Stimulated activated CD8-positive, alpha-beta memory T cell treated with anti-CD3 and anti-CD28 coated beads, Interleukin-4, amount 100 ng/mL, for 4 hours (primary cell): ENCODE measurements at places on chromosomes 11 and 22.

DNA sequence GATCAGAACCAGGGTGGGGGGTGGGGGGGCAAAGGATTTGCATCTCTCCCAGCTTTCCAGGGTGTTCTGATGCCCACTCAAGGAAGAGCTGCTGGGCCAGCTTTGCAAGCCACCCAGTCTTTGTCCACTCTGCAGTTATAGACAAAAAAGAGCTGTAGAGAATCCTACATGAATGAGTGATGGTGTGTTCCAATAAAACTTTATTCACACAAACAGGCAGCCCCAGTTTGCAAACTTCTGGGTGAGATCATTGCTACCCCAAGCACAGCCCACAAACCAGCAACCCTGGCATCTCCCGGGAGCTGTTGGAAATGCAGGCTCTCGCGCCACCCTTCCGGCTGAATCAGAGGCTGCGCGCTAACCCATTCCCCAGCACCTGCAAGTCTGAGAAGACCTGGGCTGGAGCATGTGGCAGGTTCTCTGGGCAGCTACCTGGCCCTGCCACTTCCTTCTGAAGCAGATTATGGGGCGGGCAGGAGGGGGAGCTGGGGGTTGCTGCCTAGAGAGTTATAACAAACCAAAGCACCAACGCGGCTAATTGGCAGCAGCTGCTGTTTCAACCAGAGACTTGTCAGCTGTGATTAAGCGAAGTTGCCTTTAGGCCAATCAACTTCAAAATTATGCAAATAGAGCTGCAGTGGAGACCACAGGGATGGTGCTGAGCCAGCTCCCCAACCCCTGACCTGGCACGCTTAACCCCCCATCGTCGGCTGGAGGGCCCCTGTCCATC, 3.8 kb upstream of the SHISAL1 start:
- DNase-seq, result no peak

GRCh38 chr11:65377036-65377435, 5.4 kb downstream of the SLC25A45 start:
- DNase-seq, result no peak

DNA sequence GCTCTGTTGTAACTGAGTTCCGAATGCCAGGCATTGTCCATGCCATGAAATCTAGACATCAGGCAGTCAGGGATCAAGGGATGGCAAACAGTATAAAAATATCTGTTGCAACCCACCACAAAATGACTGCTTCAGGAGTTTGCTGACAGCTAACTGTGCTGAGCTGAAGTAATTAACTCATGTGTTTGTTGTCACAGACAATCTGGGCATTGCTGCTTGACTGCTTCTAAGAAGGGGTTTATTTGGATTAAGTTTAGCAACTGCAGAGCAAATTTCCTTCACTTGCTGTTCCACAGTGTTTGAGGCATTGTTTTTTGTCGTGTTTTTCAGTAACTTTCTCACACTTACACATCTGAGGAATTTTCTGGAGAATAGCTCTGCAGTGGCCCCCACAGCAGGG, 30.4 kb downstream of the BSX start:
- DNase-seq, result no peak

DNA sequence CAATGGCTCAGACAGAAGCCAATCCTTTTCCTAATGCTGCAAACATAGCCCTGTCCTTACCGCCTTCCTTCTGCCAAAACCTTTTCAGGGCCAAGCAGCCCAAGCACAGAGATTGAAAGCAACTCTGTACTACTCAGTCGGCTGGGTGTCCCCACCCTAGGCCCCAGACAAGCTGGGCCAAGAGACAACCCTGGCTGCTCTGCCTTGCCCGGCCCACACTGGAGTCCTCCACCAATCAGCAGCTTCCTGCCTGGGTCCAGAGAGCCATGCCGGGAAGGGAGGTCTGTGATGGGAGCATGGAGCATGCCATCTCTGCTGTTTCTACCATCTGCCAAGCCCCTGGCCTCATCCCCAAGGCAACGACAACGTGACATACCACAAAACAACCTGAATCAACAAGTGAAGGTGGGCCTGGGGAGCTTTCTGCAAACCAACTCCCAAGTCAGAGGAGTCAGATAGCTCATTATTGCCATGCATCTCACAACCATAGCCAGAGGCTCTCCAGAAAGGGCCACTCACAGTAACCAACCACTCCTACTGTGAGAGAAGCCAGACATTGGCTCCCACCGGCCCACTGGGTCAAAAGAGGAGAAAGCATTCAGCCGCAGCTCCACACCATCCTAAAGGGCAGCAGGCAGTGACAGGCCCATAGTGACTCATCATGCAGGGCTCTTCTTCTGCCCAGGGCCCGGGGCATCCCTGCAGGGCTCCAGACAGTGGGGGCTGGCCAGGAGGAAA, 18.2 kb downstream of the PATZ1 start:
- DNase-seq, result no peak

- DNase-seq, result no peak
Measured at GRCh38 chr11:93942176-93942575, 79.0 kb upstream of the HEPHL1 start.

DNA sequence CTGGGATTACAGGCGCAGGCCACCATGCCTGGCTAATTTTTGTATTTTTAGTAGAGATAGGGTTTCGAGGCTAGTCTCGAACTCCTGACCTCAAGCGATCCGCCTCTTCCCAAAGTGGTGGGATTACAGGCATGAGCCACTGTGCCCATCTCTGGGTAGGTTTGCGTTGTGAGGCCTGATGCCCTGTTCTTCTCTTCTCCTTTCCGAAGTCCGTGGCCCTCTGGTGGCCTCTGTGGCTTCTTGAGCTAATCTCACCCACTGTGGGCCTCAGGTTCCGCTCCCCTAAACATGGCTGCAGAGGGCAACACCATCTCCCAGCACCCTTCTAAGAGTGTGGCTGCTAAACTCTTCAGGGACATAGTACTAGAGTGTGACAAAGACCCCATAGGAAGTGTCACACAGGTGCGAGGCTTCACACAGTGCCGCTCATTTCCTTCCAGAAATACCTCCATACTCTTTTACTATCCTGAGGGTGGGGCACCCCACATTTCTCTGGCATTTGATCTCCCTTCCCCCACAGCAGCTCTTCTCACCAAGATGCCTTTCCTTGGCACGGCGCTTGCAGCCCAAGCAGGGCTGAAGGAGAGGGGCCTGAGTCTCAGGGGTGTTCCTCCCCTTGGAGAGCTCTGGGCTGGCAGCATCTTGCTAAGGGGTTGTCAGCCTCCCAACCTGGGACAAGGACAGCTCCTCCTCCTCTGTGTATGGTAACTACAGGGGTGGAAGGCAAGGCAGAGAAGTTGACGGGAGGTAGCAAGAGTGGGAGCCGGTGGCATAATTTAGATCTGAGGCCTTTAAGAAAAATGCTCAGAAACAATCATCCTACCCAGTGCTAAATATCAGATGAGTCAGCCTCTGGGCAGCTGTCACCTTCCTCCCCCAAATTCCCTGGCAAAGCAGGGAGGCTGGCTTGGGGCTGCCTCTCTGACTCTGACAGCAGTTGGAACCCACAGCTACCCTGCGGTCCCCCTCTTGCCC, 6.1 kb downstream of the THY1 start:
- DNase-seq, result no peak

GRCh38 chr11:42054351-42054900, 595.0 kb upstream of the LRRC4C start:
- DNase-seq, result no peak

- no peak for DNase-seq
Measured at GRCh38 chr11:763073-763463, 14.2 kb downstream of the GATD1 start.

GRCh38 chr11:8067567-8067928, 13.5 kb upstream of the TUB start:
- no peak for DNase-seq

DNA sequence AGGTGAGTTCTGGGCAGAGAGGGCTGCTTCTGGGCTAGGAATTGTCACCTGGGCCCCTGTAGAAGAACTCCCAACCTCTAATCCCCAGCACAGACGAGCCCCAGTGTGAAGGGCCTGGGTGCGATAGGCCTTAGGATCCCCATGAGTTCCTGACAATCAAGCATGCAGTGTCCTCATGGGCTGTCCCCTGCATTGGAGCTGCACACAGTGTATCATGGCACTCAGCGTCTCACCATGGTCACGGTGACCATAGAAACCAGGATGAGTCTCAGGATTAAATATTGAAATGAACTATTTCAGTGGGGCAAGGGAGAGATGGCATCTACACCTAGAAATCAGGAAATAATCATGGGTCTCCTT, 292 bp downstream of the SCGB2A1 start:
- no peak for DNase-seq

GRCh38 chr11:67178421-67178820, 59.4 kb downstream of the KDM2A start:
- no peak for DNase-seq

GRCh38 chr11:123479048-123479837, 49.2 kb downstream of the GRAMD1B start:
- no peak for DNase-seq

GRCh38 chr22:29348956-29349355, 33.5 kb upstream of the RASL10A start:
- no peak for DNase-seq

- no peak for DNase-seq
Measured at GRCh38 chr11:12408156-12408770, 30.9 kb downstream of the PARVA start.

DNA sequence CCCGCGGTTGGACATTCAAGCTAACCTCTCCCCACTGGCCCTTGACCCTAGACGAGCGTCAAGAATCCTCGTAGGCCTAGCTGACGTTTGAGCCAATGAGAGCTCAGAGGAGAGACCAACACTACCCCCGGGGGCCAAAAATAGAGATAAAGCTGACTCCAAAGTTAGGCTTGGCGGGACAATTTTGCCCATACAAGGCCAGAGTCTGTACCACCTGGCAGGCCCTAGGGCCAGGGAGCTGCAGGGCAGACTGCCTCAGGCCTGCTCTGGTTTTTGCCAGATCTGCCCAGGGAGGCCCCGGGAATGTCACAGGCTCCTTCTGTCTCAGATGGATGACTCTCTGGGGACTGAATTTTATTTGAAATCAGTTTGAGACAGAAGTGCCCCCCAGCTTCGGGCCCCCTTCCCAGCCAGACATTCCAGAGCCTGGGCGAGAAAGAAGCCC, 40.8 kb upstream of the ACCSL start:
- no peak for DNase-seq

GRCh38 chr11:59243633-59244032, 30.9 kb upstream of the MPEG1 start:
- no peak for DNase-seq

GRCh38 chr11:110951037-110951949, 239.1 kb upstream of the ARHGAP20 start:
- DNase-seq, result no peak

- DNase-seq, result no peak
Measured at GRCh38 chr11:122441666-122442035, 213.9 kb upstream of the UBASH3B start.

DNA sequence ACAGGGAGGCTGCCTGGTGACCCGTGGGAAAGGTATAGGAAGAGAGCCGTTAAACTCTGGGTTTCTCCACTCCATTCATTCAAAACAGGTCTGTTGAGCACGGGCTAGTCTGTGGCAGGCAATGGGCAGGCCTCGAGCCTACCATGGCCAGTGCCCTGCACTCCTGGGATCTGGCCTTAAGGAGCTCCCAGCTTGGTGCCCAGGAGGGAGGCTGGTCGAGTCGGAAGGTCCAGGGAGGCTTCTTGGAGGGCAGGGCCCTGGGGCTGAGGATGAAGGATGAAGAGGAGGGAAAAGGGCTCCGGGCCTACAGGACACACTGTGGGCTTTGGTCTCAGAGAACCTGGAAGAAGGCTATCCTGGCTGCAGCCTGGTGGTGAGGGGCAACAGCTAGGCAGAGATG, 41.9 kb upstream of the MN1 start:
- DNase-seq, result no peak

GRCh38 chr11:127252321-127252720, 251.8 kb upstream of the KIRREL3 start:
- DNase-seq, result no peak

GRCh38 chr11:26037716-26038115, 294.2 kb upstream of the ANO3 start:
- DNase-seq, result no peak

GRCh38 chr22:35598396-35598710, 18.8 kb downstream of the MB start:
- DNase-seq, result no peak

DNA sequence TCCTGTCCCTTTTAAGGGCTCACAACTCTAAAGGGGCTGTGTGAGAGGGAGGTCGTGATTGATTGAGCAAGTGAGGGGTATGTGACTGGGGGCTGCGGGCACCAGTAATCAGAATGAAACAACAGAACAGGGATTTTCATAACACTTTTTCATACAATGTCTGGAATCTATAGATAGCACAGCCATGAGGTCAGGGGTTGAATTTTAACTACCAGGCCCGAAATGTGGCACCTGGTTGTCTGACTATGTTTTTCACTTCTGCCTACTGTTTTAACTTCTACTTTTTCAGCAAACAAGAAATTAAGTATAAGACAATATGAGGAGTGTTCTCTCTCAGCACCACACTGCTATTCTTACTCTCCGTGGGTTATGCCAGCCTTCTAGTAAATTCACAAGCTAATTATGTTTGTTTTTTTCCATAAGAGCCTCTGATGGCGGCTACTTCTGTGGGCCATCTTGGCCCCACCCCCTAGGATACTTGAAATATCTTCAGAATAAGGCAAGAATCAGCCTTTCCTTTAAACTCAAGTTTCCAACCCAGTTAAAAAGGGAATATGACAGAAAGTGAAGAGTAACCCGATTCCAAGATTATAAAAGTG, 552.8 kb upstream of the CHORDC1 start:
- DNase-seq, result no peak

DNA sequence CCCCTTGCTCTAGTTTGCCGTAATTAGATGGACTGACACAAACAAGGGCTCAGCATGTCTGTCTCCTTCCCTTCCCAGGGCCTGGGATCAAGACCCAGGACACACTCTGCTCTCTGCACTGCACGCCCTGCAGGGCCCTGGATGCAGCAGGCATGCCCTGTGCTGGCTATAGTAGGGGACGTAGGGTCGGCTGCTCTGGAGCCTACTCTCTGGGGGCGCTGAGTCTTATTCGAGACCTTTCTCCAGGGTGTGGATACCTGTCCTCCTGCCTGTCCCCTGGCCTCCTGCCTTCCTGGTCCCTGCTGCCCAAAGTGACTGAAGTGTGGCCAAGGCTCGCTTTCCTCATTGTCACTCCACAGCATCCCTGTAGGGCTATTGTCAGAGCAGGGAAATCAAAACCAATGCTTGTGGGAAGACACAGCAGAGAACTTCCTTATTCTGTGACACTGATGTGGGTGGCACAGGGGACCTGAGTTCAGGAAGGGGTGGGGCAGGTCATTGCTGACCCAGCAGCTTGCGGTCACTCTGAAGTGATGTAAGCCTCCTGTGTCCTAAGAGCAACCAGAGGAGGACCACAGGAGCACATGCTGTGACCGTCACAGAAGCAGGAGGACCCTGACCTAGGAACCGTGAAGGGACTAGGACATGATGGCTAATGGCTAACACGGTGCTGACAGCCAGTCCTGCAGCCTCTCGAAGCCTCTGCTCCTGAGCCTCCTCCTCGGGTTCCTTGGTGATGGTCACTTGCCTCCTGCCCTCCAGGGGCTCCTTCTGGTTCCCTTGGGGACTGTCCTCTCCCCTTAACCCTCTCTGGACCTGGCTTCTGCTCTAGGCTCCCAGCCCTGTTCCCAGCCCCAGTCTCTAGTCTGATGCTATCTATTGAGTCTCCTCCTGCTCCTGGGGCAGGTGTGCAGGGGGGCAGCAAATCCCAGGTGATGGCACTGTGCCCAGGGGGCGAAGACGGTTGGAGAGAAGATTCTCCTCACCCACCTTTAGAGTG, 10.3 kb downstream of the APOBEC3A start:
- no peak for DNase-seq
